ENCODE measurements at places on chromosomes 4 and X.

DNA sequence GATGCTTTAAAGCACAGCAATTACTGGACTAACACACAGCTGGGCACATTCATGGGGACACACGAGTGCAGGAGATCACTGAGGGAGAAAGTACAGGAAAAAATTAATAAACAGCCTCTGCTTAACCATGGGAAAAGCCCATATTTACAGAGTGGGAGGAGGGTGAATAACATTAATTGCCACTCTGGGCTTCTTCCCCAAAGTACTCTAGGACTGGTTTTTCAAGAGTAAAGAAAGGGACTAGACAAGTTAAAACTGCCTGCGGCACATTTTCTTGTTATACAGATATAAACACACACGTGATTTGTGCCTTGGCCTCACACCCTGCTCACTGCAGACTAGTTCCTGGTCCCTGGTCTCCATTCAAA, 179.7 kb upstream of the TET2 start:
- no peak for DNase-seq

- no peak for DNase-seq
These were observed 257.1 kb downstream of the EVC2 start for GRCh38 chr4:5451243-5451642.

DNA sequence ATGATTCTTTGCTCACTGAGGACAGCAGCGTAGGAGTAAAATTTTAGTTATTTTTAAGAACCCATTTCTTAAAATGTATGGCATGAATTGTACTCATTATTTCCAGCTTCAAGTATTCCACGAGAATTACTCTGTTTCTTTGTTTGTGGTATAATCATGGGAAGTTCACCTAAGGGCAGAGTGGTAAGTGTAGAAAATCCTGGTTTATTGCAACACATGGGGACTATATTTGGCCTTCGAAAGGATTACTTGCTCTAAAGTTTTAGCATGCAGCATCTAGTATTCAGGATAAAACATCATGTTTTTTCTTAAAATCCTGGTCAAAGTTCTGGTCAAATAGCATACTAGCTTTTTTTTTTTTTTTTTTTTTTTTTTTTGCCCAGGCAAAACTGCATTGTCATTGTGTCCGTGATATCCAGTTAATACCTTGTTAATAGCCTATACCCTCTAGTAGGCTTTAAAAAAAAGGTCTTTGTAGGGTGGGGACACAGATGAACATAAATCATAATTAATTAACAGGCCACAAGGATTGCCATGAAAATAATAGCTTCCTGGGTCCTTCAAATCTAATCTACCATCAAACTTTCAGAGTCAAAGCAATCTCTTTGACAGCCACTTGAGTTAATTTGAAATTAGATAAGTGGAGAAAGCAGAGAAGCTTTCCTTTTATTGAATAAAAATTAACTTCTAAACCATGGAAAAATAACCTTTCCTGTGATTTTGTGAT, 44.6 kb upstream of the VEGFC start:
- no peak for DNase-seq

DNA sequence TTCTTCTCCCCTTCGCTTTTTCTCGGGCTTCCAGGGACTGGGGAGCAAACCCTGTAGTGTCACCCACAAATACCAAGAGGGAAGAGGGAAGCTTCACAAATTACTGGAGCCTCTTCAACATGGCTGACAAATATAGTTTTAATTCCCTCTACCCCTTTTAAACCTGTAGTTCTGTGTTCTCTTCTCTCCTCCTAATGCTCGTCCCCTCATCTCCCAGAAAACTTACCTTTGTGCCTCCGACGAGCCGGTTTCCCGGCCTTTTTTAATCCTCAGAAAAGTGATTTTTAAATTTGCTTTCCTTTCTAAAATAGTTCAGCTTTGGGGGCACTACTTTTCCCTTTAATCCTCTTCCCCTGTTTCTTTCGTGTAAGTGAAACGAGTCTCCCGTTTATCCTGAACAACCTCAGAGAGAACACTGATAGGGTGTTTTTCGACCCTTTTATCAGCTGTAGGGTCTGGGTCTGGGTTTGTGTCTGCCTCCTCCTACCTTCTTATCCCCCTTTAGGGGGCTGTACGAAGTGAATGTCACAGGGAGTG, 408 bp downstream of the TET2 start:
- DNase-seq = no peak

DNA sequence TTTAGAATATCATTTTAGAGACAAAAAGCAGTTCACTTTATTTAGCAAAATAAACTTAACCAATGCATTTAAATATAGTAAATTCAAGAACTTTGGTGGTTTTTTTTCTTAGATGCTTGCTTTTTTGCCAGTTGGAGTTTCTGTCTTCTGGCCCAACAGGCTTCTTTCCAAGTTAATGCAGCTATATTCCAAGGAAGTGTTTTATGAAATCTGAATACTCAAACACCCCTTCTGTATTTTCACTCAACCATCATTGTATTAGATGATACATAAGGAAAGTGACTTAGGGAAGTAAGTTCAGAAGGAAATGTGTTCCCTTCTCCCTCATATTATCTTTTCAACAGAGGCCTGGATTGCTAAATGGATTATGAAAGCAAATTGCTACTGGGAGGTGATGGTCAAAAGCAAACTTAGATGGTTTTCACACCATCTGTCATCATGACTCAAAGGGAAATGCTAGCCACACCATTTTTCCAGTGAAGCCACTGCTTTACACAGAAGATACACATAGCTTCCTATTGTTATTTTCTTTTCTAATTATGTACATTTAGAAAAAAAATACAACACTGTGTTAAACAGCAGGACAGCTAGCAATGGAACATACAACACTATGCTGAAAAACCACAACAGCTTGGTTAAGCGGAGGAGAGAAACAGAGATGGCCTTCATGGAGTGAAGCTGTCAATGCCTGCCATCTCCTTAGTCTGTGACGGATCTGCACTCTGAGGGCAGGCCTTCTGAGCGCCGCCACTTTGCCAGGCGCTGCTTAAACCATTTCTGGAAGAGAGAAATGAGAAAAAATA, 32.9 kb downstream of the HOPX start:
- no peak for DNase-seq

DNA sequence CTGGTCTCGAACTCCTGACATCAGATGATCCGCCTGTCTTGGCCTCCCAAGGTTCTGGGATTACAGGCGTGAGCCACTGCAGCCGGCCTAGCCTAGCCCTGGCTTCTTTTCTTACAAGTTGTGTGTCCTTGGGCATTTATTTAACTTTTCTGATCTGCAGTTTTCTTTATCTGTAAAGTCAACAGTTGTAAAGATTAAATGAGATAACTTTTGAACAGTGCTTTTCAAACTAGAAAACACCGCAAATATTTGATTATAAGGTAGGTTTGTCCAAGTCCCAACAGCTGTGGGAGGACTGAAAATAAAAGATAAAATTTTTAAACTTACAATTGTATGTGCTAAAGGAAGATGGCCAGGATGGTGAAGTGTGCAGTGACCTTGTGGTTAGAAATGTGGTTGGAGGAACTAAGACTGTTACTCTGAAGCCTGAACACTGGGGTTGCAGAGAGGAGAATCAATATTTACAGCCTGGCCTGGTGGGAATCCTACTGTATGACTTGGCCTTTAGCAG, 44.8 kb downstream of the GSX2 start:
- no peak for DNase-seq

DNA sequence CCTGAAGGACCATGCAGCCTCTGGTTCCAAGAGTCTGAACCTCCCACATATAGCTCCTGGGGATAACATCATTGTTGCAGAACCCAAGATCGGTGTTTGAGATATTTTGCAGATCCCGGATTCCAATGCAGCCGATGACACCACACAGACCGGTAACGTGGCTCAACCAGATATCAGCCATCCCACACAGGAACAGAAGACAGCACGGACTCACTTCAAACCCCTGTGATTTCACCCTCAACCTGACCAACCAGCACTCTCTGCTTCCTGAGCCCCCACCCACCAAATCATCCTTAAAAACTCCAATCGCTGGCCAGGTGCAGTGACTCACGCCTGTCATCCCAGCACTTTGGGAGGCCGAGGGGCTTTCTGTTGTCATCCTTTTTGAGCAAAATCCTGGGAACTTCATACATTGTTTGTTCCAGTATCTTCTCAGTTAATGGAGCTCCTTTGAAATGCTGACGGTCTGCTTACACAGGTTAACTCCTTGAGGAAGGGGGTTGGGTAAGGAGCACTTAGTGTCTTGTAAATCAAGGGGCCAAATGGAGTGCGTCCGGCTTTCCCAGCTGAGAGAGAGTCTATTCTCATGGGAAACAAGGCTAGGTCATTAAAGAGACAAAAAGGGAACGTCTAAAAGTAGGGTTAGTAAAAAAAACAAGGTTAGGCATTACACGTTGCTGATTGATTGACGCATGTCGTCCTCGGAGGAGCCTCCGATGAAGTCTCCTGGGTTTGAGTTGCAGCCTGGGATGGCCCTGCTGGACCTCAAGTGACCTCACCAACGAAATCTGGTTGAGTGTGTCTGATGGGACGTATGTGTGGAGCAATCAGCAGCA, 230.4 kb downstream of the CRLF2 start:
- DNase-seq = no peak

- DNase-seq = no peak
These were observed 20.1 kb downstream of the SLC7A11 start for GRCh38 chr4:138222046-138222445.

DNA sequence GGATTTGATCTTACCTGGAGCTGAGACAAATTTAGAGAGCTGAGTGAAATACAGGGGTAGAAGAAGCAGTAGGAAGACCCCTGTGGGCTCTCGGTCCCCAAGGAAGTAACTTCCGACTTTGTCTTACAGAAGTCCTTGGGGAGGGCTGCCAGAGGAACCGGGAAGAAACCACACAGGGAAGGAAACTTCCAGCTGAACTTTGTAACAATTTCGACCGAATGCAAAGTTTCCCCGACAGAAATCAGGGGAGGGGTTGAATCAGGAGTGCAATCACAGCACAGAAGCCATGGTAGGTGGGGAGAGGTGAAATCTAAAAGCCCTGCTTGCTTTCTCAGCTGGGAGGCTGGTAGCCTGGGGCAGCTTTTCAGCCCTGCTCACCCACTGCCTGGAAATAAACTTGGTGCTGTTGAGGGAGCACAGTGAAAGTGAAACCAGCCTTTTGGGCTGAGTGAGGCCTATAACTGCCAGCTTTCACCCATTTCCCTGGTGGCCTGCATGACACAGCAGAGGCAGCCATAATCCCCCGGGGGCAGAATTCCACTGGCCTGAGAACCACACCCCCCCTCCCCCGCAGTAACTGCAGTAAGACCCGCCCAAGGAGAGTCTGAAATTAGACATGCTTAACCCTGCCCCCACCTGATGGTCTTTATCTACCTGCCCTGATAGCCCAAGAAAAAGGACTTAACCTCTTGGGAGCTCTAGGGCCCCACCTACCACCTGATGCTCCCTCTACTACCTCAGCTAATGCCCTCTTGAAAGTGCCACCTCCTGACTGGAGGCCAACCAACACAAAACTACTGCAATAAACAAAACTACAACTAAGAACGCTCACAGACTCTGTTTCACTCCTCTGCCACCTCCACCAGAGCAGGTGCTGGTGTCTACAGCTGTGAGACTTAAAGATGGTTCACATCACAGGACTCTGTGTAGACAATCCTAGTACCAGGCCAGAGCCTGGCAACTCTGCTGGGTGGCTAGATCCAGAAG, 248.2 kb downstream of the PARM1 start:
- DNase-seq = no peak

DNA sequence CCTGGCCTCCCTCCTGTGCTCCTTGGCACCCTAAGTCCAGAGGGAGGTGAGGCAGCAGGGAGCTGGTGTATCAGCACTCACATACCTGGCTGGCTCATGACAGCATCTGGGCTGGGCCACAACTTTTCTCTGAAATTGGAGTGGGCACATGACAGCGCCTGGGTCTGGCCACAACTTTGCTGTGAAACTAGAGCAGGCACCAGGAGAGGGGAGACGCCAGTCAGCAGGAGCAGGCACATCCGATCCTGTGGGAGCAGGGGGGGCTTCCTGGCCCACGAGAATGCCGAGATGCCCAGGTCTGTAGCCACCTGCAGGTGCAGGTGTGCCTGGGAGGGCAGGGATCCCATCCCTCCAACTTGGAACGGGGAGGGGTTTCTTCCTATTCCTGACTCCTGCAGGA, 69.7 kb upstream of the PPP3CA start:
- DNase-seq = no peak

- no peak for DNase-seq
These were observed 33.0 kb upstream of the RAPGEF2 start for GRCh38 chr4:159069922-159070321.

DNA sequence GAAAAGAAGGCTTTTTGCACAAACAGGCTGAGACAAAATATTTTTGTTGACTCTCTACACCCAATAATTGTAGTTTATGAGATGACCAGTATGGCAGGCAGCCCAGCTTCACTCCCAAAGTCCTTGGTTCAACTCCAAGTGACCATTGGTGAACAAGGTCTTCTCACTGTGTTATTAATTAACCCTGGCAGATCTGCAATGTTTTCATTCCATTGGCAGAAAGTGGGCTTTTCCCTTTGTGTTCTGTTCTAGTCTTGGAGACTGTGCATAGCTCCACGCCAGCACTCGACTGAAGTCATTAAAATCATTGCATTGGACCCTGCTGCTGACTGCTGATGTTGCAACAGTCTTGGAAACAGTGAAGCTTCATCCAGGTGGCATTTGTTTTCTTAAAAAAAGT, 277.3 kb upstream of the HAND2 start:
- DNase-seq = no peak

GRCh38 chrX:48909703-48910294, 1.6 kb downstream of the SLC35A2 start:
- DNase-seq = no peak

DNA sequence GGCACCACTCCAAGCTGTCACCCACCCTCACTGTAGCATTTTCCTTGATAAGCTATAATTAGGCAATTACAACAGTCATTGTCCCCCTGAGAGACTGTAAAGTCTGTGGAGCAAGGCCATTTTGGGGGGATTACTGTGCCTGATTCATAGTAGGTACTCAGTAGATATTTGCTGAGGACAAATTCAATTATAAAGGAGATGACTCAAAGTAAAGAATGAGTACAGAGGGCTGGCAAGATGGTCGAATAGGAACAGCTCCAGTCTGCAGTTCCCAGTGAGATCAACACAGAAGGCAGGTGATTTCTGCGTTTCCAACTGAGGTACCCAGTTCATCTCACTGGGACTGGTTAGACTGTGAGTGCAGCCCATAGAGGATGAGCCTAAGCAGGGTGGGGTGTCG, 42.0 kb downstream of the MAOB start:
- DNase-seq = no peak

DNA sequence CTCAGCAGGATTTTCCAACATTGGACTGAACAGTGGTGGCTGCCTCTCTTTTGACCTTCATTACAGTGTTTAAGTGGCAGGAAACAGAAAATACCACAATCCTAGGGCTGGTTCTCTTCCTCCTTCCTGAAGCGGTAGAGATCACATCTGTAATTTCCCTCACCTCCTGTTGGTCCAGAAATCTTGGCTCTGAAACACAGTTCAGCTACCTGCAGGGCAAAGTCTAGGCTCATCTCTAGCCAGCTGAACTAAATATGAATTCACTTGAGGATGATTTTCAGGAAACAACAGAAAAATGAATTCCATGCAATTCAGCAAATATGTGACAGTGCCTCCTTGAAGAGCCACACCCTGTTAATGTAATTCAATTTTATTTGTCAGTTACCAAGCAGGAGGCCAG, 531.9 kb downstream of the INPP4B start:
- DNase-seq = no peak

- no peak for DNase-seq
These were observed 327.6 kb upstream of the MAOA start for GRCh38 chrX:43328358-43328946.
